Endodermal cell (in vitro differentiated cells): ENCODE measurements at places on chromosomes 2 and 18. TPM values are rescaled to one million over a fixed set of nuclear protein-coding genes. Genes with fewer than 3 reads are reported as not detected.

Gene ZNF521
- 23.6 and 26.9 TPM in 2 replicates for total RNA-seq

Gene RBKS
- 3.3 and 4.4 TPM in 2 replicates for total RNA-seq

GRCh38 chr2:47531378-47532042 lies 128.6 kb downstream of the MSH2 start:
- no peaks in the 10 kb centered on the region for H3K27me3 ChIP-seq
- peaks cover 31% of the 10 kb centered on the region for H3K36me3 ChIP-seq
- no peak overlapping the region for H3K27ac ChIP-seq
- H3K4me3 ChIP-seq, result no peak overlapping the region

DNA sequence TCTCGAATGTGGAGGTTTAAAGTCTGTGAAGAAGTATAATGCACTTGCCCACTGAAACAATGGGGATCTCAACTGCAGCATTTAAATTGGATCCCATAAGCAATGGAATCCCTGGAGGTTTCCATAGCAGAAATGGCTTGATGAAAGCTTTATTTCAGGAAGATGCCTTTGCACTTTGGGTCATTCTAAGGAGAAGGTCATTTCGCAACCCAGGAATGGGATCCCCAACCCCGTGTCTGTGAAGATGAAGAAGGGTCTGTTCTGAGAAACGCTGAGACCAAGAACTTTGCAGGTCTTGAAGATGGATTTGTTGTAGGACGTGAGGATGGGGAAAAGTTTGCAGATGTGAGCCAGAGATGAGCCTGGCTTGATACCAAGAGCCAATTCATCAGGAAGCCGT lies 1.8 kb upstream of the KCNG3 start:
- H3K27me3 ChIP-seq, result peaks cover 48% of the 10 kb centered on the region
- H3K36me3 ChIP-seq, result no peaks in the 10 kb centered on the region

- no peaks in the 10 kb centered on the region for H3K4me1 ChIP-seq
- H3K27me3 ChIP-seq, result no peaks in the 10 kb centered on the region
- peaks cover 13% of the 10 kb centered on the region for H3K36me3 ChIP-seq
- H3K4me3 ChIP-seq, result no peak overlapping the region
- H3K27ac ChIP-seq, result no peak overlapping the region
- no peak for DNase-seq
Observed at GRCh38 chr2:170073288-170073687, 104.7 kb upstream of the MYO3B start.

DNA sequence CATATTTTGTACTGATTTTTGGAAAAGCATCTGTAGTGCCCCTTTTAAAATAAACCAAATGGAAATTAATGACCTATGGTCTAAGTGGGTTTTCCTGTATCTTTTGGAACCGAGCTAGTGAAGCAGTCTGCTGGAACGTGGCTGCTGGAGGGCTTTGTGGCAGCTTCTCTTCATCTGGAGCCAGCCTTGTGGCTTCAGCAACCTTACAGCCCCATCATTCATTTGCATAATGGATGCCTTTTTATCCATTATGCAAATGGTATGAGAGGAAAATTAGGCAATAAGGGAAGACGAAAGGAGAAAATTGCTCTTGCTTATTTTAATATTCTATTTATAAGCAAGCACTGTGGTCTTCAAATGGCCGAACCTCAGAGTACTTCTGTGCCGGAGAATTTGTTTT lies 421.0 kb downstream of the PARD3B start:
- H3K36me3 ChIP-seq, result no peaks in the 10 kb centered on the region
- no peaks in the 10 kb centered on the region for H3K27me3 ChIP-seq
- H3K4me1 ChIP-seq, result peaks cover 9% of the 10 kb centered on the region
- DNase-seq, result no peak
- no peak overlapping the region for H3K4me3 ChIP-seq

DNA sequence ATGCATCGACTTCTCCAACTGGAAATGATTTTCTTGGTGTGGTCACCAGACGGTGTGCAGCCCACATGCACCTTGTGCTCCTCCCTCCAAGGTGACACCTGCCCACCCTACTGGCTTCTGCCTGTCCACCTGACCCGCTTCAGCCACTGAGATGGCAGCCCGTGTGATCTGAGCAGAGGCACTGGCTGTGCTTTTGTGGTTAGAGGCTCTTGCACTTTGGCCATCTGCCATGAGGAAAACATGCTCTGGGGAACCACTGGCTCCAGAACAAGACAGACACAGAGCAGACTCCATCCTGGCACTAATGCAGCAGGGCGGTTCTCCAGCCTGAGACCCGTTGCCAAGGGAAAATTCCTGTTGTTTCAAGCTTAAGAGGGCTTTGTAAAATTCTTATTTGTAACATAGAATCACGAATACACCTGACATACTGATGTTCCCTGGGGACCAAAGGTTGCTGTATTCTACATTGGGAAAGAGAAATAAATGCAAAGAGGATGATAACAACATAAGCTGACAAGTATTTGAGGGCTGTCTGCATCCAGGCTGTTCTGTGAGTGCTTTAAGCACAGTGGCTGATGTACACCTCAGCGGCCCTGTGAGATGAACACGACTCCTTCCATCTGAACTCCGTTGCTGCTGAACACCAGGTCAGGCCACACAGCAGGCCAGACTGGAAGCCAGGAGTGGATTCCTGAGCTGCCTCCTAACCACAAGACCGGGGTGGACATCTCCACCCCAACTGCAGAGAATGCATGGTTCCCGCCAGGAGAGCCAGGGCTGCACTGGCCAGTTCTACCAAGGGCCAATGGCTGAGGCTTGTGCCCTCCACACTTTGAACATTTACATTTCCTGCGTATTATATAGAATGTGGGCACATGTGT lies 820.4 kb downstream of the GALR1 start:
- H3K36me3 ChIP-seq, result no peaks in the 10 kb centered on the region
- DNase-seq, result no peak
- H3K4me1 ChIP-seq, result no peaks in the 10 kb centered on the region
- H3K27me3 ChIP-seq, result no peaks in the 10 kb centered on the region
- H3K4me3 ChIP-seq, result no peak overlapping the region
